ENCODE measurements at places on chromosomes 1 and 21.

GRCh38 chr21:45948576-45949141 is 32.9 kb upstream of the COL6A1 start:
- DNase-seq = no peak

DNA sequence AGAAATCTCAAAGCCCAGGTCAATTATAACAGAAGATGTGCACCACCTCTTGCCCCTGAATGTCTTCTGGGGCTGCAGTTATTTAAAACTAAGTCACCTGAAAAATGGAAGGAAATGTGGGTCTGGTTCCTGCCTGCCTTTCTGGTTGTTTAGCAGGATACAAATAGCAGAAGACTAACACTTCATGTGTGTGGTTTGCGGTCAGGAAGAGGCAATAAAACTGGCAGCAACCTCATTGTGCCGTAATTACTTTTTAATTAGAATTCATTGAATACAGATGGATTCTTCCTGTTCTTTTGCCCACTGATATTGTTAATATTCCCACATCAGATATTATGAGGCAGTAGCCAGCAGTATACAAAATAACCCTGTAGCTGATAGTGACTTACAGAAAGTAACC is 345.7 kb downstream of the ZNF326 start:
- no peak for DNase-seq

GRCh38 chr1:44571712-44572571 is 102.3 kb downstream of the TMEM53 start:
- DNase-seq = peak; percentile 8

- no peak for DNase-seq
Observed at GRCh38 chr1:201498621-201499020, 8.3 kb downstream of the CSRP1 start.

DNA sequence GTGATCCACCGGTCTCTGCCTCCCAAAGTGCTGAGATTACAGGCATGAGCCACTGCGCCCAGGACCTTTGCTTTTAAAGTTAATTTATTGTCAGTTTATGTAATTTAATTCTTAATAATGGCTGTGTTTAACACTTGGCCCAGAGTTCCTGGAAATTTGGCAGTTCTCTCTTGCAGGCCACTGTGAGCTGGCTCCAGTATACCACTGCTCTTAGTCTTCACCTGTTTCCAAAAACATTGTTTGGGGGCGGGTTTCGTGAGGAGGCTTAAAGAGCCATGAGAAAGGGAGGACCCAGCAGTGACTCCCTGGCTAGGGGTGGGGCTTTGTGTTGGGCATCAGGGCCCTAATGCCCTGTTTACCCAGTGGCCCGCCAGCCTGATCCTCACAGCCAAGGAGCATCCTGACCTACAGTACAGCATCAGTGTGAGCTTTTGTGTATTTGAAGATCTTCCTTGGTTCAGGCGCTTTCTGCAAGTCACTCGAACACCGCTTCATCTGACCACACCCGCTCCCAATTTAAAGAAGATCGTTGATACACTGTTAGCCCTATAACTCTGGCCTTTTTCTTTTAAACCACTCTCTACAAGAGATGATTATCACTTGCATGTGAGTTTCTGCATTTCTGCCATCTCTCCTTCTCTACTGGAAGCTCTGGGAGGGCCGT is 12.0 kb upstream of the BGLAP start:
- no peak for DNase-seq

GRCh38 chr1:171220081-171220420 is 28.2 kb upstream of the FMO1 start:
- DNase-seq = no peak

DNA sequence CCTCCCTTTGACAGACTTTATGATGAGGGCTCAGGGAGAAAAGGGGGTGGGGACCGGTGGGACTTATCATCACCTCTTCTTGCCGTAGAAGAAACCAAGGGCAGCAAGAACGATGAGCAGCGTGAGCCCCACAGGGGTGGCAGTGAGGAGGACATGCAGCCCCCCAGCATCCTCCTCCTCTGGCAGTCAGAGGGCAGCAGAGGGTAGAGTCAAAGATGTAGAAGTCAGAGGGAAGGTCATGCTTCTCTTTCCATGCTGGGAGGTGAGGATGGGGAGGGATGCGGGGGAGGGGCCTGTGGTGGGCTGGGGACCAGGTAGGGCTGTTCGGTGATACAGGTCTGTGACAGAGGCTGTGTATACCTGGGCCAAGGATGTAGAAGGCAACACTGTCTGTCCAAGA is 14.8 kb downstream of the INSRR start:
- DNase-seq = no peak

DNA sequence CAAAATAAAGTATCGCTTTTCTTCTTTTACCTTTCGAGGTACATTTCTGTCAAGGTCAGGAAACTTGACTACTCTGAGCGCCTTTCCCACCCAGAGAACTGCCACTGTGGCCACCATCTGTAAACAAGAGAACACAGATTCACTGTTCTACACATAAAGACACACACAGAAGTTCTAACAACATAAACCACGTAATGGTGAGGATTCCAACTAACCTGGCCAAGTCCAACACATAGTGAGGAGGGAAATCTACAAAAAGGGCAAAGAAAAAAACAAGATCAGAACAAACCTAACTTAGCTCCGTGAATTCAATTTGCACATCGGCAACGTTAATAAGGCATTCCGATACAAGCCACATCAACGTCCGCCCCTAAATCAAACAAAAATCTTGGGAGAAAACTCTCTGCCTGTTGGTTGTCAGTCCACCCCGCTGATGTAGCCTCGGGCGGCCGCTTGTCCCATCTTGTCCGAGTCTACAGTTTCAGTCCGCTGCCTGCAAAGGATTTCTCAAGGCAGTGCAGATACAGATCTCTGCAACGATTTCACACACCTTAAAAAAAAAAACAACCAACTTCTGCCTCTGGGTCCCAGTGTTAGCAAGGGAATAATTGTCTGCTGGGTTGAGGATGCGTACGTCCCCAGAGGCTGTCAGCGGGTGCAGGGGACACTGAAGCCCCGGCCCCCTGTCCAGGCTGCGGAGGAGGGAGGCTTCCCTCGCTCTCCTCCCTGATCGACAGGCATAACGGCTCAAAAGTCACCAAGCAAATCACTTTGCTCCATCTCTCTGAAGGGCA is 1.0 kb downstream of the SLC35D1 start:
- DNase-seq = peak; percentile 11

DNA sequence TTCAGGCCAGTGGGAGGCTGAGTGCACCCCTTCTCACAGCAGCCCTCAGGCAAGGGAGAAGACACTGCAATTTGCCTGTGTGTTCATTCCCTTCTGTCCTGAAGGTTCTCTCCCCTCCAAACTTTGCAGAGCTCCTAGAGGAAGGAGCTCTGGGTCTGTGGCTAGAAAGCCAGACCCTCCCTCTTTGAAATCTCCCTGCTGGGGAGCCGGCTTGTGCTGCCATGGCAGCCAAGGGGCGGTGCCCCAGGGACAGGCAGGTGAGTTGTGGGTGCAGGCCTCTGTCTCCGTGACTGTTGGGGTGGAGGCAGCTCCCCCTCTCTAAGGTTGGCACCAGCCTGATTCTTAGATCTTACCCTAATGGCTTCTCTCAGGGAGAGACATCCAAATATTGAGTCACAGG is 53.0 kb downstream of the OLFML2B start:
- no peak for DNase-seq

DNA sequence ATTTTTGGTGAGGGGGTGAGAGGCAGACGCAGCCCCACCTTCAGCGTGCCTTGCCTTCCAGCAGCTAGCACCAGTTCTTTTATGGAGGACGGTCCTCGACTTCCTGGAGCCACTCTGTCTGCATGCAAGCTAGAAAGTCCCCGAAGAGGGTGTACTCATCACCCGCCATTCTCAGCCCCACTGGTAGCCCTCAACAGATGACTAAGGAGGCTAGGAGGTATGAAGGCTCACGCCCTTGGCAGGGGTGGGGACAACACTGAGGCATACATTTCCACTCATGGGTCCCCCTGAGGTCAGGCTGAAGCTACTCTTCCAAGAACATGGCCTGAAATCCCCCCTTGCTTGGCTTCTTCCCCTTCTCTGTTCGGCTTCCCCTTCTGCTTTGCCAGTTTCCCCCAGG is 8.9 kb upstream of the PTPRF start:
- no peak for DNase-seq

DNA sequence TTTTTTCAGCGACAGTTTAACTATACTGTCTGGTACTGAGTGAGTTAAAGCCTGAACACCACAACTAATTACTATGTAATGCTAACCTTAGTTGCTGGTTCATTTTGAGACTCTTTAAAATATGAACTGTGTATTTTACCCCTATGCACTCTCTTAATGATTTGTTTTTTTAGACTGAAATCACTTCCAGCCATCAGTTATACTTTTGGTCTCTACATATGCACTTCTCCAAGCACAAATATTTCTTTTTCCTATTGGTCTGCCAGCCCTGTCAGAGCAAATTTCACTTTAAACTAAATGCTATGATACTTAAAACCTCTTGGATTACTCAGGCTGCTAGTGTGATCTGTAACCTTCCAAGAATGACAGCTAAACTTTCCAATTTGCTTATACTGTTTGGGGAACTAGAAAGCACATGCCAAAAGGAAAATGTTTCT is 38.1 kb upstream of the SCYL3 start:
- no peak for DNase-seq

DNA sequence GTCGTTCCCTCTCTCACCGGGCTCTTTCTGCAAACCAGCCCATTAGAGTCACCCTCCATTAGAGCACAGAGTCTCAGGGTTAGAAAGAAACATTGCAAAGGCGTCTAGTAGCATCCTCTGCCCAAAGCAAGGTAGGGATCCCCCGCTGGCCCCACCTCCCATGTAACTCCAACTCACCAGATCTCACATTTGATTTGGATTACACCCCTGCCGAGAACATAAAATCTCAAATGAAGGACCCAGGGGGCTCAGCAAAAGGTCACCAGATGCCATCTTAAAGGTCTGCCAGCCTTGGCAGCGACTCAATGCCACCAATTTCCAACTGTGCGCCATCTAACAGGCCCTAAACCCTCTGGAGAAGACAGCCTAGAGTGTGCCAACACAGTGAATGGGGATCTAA is 14.1 kb downstream of the C1orf87 start:
- DNase-seq = no peak

DNA sequence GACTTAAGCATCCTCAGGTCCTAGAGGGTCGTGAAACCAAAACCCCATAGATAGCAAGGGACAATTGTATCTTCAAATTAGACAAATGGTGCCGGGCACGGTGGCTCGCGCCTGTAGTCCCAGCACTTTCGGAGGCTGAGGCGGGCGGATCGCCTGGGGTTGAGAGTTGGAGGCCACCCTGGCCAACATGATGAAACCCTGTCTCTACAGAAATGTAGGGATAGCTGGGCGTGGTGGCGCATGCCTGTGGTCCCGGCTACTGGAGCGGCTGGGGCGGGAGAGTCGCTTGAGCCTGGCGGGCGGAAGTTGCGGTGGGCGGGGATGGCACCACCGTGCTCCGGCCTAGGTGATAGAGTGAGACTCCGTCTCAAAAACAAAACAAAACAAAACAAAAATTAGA is 780.6 kb downstream of the BRINP3 start:
- DNase-seq = no peak

GRCh38 chr1:10360045-10360444 is 38.8 kb upstream of the PGD start:
- DNase-seq = no peak

- no peak for DNase-seq
Observed at GRCh38 chr1:15575549-15576150, 9.2 kb downstream of the AGMAT start.

GRCh38 chr1:30087465-30087864 is 635.9 kb downstream of the MATN1 start:
- no peak for DNase-seq

DNA sequence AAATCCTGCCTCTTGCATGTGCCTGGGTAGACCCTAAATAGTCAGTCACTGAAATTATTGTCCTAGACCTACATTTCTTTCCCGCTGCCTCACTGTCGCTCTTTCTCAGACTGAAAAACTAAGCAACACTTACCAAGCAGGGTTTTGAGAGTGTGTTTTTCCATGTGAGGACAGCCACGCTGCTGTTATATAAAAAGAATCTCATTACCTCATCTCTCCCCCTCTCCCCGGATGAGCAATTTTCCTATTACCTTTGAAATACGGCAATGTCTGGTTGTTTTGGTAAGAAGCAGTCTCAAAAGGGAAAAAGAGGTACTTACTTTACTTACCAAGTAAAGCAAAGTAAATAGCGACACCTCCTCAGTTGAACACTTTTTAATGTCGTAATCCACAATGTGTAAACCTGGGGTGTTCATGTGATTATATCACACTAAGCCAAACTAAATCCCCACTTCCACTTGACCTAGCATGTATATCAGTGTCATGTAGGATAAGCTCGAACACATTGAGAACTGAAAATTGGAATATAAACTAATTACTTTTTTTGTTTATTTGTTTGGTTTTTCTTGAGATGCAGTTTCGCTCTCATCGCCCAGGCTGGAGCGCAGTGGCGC is 12.2 kb upstream of the VN1R5 start:
- DNase-seq = no peak

- no peak for DNase-seq
Observed at GRCh38 chr1:55893155-55893554, 678.0 kb upstream of the USP24 start.

GRCh38 chr21:42013376-42013775 is 3.2 kb upstream of the ZBTB21 start:
- no peak for DNase-seq

DNA sequence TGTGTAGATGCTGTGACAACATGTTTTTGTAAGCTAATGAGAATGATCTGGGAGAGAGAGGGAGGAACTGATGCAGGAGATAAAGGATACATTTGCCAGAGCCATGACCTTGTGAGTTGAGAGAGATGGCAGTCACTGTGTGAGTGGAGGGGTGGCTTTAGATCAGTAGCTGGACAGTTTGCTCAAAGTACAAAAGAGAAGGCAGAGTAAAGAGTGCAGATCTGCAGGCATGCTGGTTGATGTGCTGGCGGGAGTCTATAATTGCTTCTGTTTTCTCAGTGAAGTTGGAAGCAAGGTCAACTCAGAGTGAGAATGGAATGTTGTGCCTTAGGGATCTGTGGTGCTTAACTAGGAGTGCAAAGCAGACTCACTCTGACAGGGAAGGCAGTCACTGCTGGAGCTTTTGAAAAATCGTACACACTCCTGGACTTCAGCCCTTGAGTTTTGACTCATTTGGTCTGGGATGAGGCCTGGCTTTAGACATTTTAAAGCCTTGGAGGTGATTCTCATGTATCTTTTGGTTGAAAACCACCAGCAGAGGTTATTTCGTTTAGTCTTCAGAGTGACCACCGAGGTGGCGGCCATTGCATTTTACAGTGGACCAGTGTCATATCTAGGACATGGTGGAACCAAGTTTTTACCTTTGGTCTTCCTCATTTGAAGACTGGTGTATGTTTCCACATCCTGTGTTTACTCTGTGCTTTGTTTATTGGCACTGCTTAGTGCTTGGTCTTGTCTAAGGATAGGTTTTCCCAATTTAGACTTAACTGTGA is 49.6 kb downstream of the MTR start:
- no peak for DNase-seq

Measured in activated CD4-positive, alpha-beta T cell treated with anti-CD3 and anti-CD28 coated beads, Interleukin-2, amount 50 U/mL, for 48 hours (primary cell).